ENCODE measurements at places on chromosomes 6 and 20.

GRCh38 chr20:3911956-3912355 is 22.8 kb downstream of the PANK2 start:
- DNase-seq = no peak

DNA sequence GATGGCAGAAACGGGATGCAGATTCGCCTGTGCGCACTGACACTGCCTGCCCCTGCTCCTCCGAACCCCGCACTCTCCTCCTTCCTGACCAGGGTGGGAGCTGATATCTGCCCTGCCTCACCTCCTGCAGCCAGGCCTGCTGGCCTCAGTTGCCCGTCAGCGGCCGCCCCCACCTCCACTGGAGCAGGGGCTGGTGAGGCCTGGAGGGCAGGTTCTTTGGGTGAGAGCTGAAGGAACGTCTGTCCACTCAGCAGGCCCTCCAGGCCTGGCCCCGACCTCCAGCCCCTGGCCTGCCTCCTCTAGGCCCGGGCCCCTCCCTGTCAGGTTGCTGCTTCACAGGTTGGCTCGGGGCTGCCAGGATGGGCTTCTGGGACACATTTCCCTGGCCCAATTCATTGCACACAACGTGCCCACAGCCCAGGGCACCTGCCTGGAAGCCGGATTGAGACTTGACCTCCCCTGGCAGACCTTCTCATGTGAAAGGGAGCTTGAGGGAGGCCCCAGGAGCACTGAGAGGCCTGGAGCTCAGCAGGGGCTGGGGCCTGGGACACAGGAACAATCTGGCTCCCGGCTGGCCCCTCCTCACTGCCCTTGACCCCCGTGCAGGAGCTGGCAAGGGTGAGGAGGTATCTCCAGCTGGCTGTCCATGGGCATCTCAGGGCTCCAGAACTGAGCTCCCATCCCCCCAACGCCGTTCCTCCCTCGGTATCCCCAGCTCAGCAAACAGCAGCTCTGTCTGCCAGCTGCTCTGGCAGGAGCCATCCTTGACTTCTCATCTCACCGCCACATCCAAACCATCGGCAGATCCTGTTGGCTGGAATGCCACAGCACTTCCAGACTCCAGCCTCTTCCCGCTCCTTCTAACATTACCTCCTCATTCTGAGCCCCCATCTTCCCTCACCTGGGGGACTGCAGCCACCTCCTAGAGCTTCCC is 39.5 kb downstream of the SPDEF start:
- no peak for DNase-seq

DNA sequence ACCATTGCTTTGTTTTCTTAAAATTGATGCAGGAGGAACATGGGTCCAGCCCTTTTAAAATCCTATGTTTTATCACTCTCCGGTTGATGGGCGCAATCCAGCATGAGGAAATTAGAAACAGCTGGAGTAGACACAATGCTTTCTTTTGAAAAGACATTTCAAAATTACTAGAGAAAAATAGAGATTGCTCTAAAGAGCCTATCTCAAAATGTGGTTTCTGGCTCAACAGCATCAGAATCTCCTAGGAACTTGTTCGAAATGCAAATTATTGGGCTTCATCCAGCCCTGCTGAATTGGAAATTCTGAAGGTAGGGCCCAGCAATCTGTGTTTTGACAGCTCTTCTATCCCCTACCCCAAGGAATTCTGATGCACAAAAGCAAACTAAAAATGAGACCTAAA is 190.8 kb upstream of the BMP2 start:
- no peak for DNase-seq

GRCh38 chr6:168678077-168678476 is 237.1 kb downstream of the SMOC2 start:
- no peak for DNase-seq

DNA sequence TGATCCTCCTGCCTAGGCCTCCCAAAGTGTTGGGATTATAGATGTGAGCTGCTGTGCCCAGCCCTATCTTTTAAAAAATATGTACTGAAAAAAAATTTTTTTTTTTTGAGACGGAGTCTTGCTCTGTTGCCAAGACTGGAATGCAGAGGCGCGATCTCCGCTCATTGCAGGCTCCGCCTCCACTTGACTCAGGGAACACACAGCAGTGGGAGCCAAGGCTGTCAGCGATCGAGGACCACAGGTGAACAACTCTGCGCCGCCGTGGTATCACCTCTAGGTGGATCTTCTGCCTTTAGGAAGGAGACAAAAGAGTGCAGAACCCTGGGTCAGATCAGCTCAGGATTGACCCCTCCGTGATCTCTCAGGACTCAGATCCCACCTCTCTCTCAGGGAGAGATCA is 13.7 kb downstream of the RAET1E start:
- DNase-seq = no peak

GRCh38 chr6:161963634-161964234 is 689.9 kb upstream of the AGPAT4 start:
- DNase-seq = no peak

DNA sequence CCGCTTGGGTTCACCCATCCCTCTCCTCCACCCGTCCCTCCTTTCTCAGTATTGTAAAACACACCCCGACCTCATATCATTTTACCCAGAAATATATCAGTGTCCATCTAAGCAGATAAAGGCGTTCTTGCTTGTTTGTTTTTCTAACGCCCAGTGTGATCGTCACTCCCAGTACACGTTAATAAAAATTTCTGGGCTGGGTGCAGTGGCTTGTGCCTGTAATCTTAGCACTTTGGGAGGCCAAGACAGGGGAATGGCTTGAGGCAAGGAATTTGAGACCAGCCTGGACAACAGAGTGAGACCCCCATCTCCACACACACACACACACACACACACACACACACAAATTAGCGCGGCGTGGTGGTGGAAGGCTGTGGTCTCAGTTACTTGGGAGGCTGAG is 24.4 kb upstream of the TFAP2C start:
- no peak for DNase-seq

Data from stimulated activated CD8-positive, alpha-beta memory T cell treated with anti-CD3 and anti-CD28 coated beads, Interleukin-4, amount 100 ng/mL, for 48 hours (primary cell).